ENCODE measurements at places on chromosomes 11 and 22.

- DNase-seq, result peak; percentile 77
These were observed at the start of gene SCYL1 for GRCh38 chr11:65524741-65525545. Gene SCYL1, plus strand, starts transcription at chr11:65525083. Its CDS starts 71 bp downstream, at chr11:65525154.

DNA sequence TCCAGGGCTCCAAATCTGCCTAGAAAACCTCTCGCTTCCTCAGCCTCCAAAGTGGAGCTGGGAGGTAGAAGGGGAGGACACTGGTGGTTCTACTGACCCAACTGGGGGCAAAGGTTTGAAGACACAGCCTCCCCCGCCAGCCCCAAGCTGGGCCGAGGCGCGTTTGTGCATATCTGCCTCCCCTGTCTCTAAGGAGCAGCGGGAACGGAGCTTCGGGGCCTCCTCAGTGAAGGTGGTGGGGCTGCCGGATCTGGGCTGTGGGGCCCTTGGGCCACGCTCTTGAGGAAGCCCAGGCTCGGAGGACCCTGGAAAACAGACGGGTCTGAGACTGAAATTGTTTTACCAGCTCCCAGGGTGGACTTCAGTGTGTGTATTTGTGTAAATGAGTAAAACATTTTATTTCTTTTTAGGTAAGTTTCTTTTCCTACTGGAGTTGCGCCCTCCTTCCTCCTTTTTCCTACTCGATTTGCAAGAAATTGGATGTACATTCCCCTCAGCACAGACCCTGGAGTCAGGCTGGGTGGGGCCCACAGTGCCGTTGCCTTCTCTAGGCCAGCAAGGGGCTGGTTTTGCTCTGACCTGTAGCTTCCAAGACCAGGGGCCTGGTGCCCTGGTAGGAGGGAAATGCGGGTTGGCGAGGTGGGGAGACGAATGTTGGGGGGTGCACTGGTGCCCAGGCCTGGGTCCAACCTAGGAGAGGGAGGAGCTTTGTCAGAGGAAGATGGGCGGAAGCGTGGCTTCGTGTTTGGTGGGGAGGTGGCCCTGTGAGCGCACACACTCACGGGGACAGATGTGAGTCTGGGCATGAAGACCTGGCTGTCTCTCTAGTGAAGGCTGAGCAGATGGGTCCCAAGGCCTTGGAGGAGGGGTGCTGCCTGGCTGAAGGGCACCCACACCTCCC, 50.6 kb downstream of the ST14 start:
- no peak for DNase-seq

- no peak for DNase-seq
These were observed 32.3 kb downstream of the ACO2 start for GRCh38 chr22:41501209-41501608.

- DNase-seq, result peak; percentile 1
These were observed 6.9 kb upstream of the CHORDC1 start for GRCh38 chr11:90229791-90230190.

DNA sequence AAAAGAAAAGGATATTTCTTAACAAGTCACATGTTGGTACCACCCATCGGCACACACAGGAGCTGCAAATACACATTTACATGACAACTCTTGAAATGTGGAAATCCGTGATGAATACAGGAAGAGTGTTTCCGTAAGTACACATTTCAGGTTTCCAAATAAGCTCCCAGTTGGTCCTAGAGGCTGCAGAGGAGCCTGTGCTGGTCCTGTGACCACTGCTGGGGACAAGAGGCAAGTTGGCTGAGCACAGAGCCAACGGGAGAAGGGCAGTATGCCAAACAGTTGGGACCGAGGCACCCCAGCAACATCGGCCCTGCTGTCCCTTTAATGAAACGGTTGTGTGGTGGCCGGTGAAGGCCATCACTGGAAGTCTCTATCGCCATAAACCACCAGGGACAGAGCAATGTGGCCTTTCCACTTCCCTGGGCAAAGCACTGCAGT, 38.5 kb upstream of the ARFGAP3 start:
- DNase-seq, result no peak

DNA sequence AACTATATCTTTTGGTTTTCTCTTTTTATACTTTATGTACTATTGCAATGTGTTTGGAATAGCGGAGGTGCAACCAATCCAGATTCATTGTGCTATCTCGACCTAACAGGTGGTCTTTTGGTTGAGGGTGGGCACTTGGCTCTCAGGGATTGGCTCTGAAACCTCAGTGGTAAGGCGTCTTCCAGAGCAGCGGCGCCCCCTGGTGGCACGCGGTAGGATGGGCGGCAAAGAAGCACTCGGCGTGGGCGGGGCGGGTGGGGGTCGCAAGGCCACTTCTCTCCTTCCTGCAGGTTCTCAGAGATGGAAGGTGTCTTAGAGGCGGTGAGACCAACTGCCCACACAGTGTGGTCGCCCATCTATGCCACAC, 19.2 kb upstream of the PLET1 start:
- DNase-seq, result peak; percentile 46

DNA sequence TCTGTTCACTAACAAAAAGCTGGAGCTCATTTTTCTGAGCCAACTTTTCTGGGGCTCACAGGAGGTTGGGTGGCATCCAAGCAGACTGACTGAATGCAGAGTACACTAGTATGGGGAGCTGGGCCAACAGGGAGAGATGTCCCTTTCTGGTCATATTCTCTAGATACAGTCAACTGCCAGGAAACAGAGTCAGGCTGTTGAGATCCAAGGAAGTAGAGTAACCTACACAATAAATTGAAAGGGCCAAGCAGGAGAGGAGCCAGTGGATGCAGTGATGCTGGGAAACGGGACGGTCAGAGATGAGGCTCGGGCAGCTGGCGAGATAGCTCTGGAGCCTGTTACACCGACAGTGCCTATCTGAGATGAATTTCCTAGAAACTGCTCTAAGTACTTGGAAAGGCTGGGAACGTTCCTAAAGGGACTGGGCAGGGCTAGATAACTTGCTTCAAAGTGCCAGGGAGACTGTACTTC, 71.1 kb downstream of the LARGE2 start:
- peak; percentile 74 for DNase-seq

DNA sequence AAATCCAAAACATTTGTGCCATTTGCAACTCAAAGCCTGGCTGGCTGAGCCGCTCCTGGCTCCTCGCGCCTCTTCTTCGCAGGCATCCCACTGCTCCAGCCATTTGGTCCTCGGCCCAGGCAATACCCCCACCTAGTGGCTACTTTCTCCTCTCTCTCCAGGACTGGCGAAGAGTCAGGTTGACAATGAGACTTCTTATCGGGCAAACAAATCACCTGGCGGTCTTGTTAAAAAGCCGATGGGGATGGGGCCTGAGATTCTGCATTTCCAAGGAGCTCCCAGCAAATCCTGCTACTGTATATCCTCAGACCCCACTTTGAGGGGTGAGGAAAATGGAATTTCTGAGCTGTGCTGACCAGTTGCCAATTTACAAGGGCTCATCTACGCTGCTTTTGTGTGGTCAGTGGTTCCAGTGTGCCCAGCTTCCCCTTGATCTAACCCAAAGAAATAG, 89.0 kb downstream of the ISX start:
- DNase-seq, result peak; percentile 48

DNA sequence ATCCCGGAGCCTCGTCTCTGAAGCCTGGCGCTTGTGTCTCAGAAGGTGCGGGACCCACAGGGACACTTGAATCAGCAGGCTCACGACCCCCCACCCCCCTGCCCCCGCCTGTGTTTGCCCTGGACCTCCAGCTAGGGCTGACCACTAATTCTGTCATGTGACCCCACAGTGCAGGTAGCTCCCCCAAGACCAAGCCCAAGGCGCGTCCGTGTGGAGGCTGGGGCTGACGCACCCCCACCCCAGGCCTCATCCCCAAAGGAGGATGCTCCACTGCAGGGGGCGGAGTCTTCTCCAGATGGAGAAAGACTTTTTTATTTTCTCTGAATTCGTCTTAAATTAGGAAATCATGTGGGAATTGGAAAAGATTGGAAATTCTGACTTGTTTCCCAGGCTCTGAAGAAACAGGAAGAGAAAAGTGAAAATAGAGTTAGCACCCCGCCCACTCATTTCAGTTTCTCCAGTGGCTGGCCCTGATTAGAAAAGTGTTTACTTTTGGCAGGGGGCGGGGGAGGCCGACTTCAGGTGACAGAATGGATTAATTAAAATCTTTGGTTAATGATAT, 1.0 kb upstream of the RELA start:
- peak; percentile 64 for DNase-seq

DNA sequence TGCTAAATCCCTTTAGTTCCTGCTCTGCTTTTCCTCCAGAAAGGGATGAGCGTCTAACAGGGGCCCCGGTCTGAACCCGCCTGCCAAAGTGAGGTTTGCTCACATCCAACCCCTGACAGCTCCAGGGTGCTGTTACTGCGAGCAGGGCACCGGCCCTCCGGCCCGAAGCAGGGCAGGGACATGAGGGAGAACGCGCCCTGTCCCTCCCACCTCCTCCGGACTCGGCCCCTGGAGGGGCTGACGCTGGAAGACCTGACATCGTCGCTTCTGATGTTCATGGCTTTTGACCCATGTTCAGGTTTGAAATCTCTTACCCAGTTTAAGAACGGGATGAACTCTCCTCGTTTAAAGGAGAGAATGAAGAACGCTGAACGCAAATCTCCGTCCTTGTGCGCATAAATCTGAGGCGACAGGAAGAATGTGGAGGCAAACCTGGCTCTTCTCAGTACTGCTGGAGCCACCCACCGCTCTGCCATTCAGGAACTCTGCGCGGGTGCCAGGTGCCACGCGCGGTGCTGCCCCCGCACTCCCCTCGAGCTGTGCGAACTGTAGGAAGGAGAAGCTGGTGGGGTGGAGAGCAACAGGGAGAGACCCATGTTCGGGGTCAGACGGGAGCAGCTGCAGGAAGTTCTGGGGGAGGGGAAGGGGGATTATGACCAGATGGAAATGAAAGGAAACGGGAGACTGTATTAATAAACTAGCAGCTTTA, 826 bp upstream of the EEF1G start:
- DNase-seq, result peak; percentile 36
